ENCODE measurements at places on chromosomes 2 and 18.

DNA sequence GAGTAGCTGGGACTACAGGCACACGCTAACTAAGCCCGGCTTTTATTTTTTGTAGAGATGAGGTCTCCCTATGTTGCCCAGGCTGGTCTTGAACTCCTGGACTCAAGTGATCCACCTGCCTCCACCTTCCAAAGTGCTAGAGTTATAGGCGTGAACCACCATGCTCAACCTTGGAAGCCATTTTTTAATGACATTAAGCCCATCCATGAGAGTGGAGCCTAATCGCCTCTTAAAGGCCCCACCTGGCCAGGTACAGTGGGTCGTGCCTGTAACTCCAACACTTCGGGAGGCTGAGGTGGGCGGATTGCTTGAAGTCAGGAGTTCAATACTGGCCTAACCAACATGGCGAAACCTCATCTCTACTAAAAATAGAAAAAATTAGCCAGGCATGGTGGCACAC is 41.6 kb upstream of the TFCP2L1 start:
- no peak for DNase-seq

DNA sequence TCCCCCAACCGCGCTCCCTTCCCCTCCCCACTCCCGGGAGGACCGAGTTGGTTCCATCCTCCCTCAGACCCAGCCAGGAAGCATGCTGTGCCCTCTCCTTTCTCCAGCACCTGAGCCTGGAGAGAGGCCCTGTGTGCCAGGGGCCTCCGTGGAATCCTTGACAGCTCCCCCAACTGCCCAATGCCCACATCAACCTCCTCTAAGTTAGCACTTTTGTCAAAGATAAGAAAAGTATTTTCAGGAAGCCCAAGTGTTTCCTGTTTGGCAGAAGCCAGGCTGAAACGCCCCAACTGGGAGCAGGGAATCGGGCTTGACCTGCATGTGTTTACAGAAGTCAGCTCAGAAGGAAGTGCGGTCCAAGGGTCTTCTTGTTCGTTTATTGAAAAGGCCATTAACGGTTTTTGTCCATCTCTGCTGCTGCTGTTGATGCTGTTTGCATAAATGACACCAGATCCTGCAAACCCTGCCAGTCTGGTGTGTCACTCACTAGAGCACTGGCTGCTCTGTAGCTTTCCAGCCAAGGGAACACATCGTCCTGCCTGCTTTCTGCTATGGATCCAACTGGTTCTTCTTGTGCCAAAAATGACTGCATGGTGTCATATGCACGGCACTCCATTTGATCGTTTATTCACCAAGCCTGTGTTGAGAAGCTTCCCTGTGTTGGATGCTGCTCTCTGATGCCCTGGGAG is 35.4 kb upstream of the COL6A3 start:
- DNase-seq: no peak

DNA sequence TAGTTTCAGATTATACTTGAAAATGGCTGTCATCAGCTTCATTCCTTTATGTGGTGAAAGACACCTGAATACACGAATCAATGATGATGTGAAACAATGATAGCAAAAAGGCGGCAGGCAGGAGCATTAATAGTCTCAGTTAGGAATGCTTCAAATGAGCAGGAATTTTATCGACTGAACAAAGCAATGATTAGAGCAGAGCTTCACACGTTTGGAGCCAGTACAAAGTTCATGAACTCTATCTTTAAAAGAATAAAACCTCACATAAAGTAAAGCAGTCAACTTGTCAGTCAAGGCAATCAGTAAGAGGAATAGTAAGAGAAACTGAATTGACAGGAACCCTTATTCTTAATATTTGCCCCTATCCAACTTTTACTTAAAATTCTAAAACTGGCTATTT is 78.4 kb upstream of the SERTAD2 start:
- DNase-seq: no peak

GRCh38 chr2:225103737-225104141 is 61.5 kb upstream of the DOCK10 start:
- DNase-seq: no peak

DNA sequence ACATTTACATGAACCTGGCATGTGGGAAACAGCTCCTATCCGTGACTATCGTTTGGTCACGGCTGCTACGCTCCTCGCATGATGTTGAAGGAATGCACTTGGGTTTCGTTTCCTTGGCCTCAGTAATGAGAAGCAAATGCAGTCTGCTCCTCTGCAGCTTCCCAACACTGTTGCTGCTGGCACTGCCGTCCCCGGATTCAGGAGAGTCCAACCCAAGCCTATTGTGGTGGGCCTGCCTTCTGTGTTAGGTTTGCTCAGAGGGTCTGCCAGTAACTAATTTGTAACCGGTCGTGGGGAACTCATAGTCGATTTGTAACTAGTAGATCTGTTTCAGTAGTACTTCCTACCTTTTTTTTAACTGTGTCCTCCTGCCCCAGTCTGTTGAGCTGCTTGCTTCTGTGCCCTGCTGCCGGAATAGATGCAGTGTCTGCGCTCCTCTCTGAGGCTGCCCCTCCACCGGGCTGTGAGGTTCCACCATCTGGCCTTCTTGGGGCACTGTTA is 58.4 kb downstream of the WDSUB1 start:
- DNase-seq: no peak

DNA sequence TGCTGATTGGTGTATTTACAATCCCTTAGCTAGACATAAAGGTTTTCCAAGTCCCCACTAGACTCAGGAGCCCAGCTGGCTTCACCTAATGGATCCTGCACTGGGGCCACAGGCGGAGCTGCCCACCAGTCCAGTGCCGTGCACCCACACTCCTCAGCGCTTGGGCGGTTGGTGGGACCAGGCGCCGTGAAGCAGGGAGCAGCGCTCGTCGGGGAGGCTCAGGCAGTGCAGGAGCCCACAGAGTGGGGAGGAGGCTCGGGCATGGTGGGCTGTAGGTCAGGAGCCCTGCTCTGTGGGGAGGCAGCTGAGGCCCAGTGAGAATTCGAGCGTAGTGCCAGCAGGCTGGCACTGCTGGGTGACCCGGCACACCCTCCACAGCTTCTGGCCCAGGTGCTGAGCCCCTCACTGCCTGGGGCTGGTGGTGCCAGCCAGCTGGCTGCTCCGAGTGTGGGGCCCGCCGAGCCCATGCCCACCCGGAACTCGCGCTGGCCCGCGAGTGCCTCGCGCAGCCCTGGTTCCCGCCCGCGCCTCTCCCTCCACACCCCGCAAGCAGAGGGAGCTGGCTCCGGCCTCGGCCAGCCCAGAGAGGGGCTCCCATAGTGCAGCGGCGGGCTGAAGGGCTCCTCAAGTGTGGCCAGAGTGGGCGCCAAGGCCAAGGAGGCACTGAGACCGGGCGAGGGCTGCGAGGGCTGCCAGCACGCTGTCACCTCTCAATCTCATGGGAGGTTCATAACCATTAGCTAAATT is 475.6 kb upstream of the DCC start:
- no peak for DNase-seq

DNA sequence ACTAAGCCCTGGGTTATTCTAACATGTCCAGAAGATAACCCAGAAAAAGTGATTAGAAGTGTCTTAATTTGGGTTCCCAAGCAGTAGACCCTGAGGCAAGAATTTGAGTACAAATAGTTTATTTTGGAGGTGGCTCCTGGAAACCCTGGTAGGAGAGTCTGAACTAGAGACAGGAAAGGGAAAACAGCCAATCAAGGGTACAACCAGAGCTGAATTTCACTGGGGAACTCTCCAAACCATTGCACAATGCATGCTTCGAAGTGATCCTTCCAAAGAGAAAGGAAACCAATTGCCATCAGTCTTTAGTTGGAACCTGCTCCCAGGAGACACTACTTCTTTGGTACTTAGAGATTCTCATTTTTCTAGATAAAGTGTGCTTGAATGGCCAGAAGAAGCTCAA is 361.5 kb downstream of the MBD2 start:
- no peak for DNase-seq

GRCh38 chr18:24782566-24782965 is 322.1 kb downstream of the HRH4 start:
- no peak for DNase-seq

DNA sequence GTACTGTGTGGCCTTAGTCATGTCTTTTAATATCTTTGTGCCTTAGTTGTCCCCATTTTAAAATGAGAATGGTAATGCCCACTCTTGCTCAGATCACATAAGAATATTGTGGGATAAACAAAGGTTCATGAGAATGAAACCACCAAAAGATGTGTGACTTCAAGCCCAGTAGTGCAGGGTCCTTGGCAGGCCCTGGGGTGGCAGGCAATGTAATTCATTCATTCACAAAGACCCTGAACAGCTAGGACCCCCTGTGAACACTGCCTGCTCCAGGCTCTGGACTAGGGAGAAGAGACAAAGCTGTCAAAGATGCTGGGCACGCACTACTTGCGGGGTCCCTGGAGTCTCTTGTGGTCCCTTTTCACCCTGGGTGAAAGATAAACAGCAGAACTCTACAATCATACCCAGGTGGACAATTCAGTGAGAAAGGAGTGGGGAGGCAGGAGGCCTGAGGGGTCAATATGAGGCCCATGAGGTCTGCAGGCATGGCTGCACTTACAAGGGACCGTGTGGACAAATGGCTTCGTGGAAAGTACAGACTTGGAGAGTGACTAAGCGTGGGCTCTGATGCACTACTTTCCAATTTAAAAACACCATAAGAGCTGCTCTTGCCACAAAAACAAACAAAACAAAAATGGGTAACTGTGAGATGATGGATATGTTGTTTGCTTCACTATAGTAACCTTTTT is 136.1 kb downstream of the SMAD7 start:
- DNase-seq: no peak

GRCh38 chr2:105919826-105920225 is 175.1 kb downstream of the NCK2 start:
- no peak for DNase-seq

- DNase-seq: no peak
Measured at GRCh38 chr2:102037681-102038080, 45.9 kb downstream of the IL1R2 start.

- DNase-seq: no peak
Measured at GRCh38 chr2:220181165-220181564, 553.7 kb downstream of the SLC4A3 start.

DNA sequence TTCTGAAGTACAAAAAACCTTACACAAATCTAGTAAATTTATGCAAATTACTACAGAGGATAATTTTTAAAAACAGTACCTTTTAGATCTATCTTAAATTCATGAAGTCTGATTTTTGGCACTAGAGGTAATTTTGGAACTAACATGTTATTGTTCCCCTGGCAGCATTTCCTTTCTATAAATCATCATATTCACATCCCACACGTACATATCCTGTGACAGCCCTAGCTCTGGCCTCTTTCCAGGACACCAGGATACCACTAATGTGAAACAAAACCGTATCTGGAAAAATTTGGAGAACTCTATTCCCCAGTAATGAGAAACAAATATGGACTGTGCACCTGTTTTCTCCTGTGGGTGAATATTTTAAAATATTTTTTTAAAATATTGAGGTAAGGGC is 14.0 kb upstream of the BIRC6 start:
- no peak for DNase-seq

- DNase-seq: no peak
Measured at GRCh38 chr2:60070196-60070595, 483.3 kb downstream of the BCL11A start.

- no peak for DNase-seq
Measured at GRCh38 chr2:33496726-33497125, 20.3 kb downstream of the RASGRP3 start.

- DNase-seq: peak; percentile 56
Measured at GRCh38 chr18:28189400-28190239, 12.7 kb upstream of the CDH2 start.

DNA sequence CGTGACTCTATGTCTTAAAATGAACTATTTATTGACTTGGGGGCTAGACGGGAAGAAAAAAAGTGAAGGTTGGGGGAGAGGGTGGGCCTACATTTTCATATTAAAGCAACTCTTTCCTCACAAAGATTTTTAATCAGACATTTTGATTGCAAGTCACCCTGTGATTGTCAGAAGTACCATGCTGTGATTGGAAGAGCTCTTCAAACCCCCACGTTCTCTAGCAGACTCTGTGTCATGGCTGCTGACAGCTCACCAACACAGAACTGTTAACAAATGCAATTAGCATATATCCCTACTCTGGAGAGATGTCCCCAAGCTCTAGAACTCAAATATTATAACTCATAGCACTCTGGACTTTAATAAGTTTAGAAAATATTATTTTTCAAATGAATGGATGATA is 428.4 kb upstream of the DCC start:
- DNase-seq: no peak

GRCh38 chr2:9174771-9175437 is 31.7 kb upstream of the ASAP2 start:
- DNase-seq: peak; percentile 49
